ENCODE measurements at places on chromosomes 1 and 21.

DNA sequence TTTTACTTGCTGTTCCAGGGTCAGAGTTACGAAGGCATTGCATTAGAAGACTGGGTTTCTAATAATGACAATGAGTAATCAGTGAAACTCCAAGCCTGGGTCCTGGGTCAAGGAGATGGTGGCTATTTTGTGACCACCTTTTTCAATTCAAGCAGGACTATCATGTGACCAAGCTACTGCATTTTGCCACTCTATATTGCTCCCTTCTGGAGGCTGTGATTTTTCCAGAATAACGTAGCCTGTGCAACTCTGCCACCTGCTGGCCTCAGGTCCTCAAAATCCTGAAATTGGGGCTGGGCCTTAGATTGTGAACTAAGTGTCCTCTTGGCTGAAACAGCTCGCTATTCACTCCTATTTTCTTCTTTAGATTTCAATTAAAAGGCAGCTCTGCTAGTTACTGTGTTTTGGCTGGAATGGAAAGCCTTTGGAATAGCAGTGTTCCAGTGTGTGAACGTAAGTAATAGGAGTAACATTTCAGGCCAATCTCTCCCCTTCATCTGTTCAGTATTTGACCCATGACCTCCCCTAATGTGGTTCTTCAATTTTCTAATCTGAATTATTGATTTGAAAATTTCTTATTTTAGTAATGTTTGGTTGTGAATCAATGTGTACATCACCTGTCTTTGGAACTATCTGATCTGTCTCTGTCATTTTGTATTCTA is 52.9 kb upstream of the CD46 start:
- DNase-seq = peak; percentile 64

DNA sequence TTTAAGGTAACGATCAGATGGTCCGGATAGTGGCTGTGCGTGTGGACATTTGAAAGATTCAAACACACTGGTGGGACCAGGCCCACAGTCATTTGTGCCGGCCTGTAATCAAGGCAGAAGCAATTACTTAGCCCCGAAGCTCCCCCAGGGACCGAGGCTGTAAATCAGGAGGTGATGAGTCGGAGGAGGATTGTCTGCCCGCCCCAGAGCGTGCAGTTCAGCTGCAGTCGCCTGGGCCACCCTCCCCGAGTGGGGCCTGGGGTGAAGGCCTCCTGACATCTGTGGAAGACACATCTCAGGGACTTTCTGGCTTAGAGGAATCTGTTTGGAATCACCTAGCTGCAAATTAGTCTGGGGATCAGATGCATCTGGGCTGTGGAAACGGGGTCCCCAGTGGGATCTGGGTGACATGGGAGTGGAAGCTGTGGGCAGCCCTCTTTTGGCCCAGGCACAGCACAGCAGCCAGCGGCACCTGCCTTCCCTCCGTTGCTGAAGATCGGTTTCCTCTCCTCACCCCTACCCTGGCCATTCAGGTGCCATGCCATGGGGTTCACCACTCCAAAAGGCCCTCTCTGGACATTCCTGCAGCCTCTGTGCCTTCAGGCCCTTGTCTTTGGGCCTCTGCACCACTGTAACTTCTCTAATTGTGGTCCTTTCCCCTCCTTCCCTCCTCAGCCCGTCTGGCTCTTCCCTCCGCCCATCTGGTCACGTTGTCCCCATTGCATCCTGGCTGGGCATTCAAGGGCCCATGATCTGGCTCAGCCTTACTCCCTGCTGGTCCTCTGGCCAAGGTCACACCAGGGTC is 25.7 kb downstream of the LHX4 start:
- no peak for DNase-seq

DNA sequence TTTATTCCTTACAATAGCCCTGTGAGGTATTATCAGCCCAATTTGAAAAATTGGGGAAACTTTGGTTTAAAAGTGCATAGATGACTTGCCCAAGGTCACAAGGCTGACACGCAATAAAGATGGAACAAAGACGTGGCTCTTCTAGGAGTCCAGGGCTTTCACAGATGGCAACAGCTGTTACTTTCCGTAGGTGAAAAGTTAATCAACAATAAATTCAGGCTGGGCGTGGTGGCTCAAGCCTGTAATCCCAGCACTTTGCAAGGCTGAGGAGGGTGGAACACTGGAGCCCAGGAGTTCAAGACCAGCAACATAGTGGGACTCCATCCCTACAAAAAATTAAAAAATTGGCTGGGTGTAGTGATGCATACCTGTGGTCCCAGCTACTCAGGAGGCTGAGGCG is 87.8 kb upstream of the ATF3 start:
- DNase-seq = no peak

DNA sequence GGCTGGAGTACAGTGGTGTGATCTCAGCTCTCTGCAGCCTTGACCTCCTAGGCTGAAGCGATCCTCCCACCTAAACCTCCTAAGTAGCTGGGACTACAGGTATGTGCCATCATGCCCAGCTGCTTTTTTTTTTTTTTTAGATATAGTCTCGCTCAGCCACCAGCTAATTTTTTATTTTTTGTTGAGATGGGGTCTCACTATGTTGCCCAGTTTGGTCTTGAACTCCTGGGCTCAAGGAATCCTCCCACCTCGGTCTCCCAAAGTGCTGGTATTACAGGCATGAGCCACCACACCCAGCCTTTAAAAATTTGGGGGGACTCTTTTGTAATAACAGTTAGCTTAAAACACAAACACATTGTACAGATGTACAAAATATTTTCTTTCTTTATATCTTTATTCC is 1.7 kb upstream of the SNX27 start:
- no peak for DNase-seq

DNA sequence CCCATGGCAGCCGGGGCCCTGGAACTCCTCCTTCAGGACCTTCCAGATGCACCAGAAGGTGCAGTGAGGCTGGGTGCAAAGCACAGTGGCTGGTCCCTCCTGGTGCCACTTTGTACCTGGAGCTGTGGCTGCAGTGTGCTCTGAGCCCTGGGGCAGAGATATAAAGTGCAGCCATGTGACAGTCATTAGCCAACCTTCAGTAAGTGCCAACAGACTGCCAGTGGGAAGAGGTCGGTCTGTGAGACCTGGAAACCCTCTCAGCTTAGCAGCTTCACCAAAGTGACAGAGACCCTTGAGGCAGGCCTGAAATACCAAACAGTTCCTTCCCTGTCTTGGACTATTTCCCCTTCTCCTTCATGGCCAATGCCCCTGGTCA is 26.7 kb upstream of the NGF start:
- no peak for DNase-seq

Data from HCEC 1CT (cell line).